ENCODE measurements at places on chromosomes 16 and 17.
A peak's percentile ranks its signal among the peaks of the same experiment; 100 is the strongest.

- DNase-seq, result no peak
Observed at GRCh38 chr16:67678354-67679023, 11.9 kb downstream of the C16orf86 start.

DNA sequence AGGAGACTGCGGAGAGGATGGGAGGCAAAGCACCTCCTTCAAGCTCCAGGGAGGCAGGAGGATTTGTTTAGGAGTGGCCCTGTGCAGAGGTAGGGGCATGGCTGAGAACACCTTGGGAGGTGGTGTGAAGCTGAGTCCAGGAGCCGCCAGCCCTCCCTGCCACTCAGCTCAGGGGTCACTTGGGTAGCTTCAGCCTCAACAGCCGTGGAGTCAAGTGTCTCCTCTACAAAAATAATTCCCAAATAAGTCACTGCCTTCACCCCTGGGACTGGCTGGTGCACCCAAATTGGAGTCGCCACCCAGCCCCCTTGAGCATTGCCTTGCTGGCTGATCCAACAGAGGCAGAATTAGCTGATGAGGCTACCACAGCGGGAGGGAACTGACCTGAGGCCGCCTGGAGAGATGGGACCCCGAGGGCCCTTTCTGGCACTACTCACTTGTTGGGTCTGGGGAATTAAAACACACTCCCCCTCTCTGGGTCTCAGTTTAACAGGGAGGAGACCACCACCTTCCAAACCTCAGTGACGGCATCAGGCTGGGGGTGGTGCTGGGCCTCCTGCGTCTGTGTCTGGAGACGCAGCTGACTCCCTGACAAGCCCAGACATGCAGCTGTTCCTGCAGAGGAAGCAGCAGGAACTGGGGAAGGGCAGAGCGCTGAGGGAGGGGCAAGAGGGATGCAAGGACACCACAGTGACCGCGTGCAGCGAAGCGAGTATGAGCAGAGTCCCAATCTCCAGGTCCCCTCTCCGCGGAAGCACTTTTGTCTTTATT lies 87.9 kb upstream of the TOB1 start:
- peak; percentile 80 for DNase-seq

- DNase-seq, result no peak
Observed at GRCh38 chr17:13523164-13523563, 78.6 kb downstream of the HS3ST3A1 start.

GRCh38 chr16:11060842-11061241 lies 116.5 kb downstream of the CLEC16A start:
- DNase-seq, result peak; percentile 25

DNA sequence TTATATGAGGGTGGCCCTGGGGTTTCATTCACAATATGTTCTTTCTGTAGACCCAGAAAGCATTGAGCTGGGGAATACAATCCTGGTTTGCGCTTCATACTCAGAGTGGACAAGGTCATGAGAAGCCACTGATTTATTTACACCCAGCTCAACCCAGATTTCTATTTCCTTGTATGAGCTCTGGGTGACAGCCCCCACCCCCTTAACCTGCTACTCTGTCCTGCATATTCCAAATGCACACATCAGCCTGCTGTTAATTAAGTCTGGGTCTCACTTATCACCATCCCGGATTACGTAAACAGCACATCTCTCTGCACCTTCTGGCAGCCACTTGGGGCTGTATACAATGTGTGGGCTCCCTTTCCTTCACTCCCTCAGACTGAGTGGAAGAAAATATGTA lies 102.4 kb downstream of the DNAH9 start:
- DNase-seq, result no peak

GRCh38 chr16:12170103-12171040 lies 193.8 kb downstream of the SNX29 start:
- no peak for DNase-seq

DNA sequence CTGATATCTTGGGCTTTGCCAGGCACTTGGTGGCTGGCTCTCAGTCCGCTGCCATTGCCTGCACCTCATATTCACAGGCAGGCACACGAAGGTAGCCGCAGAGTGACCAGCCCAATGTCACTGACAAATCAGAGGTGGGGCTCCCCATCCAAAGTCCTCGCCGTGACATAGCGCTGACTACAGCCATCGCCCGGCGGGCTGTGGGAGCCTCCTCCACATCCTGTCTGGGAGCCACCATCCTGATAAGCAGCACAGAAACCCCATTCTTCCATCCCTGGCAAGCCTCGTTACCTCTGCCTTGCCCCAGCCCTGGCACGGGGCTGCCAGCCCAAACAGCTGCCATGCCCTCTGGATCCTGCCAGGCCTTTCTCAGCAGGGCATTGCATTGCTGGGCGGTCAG lies 437.8 kb downstream of the SLC39A11 start:
- no peak for DNase-seq

GRCh38 chr17:31841850-31842194 lies 17.2 kb downstream of the COPRS start:
- no peak for DNase-seq

DNA sequence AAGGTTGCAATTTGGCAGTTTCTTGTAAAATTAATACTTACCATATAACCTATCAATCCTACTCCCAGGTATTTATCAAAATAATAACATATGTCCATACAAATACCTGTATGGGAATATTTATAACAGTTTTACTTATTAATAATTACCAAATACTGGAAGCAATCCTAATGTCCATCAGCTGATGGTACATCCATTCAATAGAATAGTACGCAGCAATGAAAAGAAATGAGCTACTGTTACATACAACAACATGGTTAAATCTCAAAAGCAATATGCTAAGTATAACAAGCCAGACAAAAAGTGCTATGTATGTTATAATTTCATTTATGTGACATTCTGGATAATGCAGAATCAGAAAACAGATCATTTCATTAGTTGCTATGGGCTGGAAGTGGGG lies 1.2 kb downstream of the HYDIN start:
- no peak for DNase-seq

DNA sequence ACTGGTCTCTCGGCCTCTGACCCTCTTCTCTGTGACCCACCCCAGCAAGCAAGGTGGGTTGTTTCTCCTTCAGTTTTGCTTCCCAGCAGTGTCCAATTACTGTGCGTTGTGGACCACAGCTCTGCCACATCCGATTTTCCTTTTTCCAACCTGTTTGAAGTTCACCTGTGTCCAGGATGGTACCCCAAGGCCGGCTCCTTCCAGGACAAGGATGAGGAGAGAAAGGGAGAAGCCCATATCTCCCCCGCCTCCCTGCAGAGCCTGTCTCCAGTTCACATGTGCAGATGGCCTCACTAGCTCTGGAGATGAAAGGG lies 13.5 kb downstream of the NMRAL1 start:
- DNase-seq, result no peak

DNA sequence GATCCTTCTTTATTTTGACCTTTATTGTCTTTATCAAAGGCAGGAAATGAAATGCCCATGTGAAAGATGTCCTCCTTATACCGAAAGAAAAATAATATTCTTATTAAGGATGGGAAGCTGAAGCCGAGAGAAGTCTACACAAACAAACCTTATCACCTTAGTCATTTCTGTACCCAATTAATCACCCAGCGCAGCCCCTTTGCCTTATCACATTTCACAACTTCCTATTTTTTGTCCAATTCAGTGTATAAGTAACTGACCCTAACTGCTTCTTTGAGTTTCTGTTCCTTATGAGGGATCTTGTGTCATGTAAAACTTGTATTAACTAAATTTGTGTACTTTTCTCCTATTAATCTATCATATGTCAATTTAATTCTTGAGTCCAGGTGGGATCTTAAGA lies 16.4 kb upstream of the CCL23 start:
- DNase-seq, result no peak

DNA sequence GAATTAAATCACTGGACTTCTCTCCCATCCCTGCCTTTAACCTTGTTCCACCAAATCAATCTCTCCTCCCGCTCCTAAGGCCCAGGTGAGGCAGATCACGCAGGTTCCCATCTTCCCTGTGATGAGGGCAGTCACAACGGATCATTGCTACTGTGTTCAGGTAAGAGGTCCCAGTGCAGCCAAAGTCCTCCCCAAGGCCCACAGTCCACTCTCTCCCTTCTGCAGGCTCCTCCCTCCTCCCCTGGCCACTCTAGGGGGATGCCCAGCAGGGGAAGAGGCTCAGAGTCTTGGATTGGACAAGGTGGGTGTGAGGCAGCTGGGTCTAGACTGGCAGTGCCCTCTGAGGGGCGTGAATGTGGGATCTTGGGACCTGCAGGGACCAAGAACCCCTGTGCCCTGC lies 2.6 kb upstream of the ADGRG3 start:
- DNase-seq, result no peak

GRCh38 chr17:37714897-37715296 lies 30.0 kb downstream of the HNF1B start:
- no peak for DNase-seq

DNA sequence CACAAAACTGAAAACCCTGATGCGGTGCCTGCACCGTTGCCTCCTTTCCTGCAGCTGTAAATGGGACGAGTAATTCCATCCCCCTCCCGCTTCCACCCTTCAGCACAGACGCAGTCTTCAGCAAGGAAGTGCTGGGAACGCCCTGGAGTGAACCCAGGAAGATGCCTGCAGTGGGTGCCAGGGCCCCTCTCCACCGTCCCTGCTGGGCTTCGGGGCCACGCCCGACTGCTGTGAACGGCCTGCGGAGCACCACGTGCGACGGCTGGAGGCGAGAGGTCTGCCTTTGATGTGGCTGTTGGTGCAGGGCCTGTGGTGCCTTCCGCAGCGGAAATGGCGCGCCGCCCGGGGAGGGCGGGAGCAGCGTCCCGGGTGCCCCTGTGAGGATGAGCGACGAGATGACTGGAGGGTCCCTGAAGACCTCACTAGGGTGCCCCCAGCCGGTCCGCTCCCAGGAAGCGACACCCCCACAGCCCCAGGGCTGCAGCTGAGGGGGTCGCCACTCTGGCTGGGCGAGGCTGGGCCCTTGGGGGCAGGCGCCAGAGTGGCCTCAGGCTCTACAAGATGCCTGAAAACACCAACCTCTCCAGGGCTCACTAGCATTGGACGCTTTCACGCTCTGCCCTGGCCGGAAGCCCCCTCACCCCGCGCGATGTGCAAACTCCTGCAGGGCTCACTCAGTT lies 749 bp upstream of the MC1R start:
- peak; percentile 89 for DNase-seq

DNA sequence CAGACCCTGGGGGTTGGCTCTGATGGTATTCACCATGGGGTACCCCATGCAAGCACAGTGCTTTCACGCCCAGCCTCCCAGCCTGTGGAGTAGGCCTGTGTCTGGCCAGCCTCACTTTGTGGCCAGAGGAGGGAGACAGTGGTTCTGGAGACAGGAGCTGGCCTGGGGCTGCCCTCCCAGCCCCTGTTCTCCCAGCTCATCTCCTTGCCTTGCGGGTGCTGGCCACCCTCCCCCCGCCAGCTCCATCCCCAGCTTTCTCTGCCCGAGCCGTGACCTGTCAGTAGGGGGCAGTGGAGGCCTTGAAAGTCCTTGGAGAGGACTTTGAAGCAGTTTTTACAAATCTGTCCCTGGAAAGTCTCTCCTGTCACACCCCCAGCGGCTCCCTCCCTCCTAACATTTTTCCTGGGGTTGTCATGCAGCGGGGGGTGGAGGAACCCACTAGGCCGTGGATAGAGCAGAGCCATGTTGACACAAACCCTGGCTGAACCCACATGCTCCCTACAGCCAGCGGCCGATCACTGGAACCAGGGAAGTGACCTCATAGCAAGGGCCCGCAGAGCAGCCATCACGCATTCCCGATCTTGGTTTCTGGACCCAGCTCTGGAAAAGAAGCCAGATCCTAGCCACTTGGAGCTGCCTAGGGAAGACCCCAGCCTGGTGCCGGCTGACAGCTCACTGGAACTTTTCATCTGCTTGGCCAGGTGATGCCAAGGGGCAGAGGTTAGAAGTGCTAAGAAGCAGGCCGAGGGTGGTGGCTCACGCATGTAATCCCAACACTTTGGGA lies 289.4 kb downstream of the SEC14L1 start:
- peak; percentile 91 for DNase-seq

DNA sequence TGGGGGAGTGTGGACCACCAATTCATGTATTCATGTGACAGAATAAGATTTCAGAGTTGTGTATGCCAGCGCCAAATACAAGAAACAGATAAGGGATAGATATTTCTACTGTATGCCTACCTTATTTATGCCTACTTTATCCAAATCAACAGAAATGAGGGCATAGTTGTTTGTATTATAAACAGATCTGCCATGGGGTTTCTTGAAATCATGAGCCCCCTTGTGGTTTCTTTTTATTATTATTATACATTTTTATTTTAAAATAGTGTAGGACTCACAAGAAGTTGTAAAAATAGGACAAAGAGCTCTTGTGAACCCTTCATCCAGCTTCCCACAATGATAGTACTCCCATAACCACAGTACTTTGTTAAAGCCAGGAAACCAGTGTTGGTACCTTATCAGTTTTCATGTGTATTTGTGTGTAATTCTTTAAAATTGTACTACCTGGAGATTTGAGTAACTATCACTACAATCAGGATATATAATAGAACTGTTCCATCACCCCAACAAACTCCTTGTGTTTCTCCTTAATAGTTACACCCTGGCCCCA lies 229.4 kb downstream of the CCDC182 start:
- no peak for DNase-seq

DNA sequence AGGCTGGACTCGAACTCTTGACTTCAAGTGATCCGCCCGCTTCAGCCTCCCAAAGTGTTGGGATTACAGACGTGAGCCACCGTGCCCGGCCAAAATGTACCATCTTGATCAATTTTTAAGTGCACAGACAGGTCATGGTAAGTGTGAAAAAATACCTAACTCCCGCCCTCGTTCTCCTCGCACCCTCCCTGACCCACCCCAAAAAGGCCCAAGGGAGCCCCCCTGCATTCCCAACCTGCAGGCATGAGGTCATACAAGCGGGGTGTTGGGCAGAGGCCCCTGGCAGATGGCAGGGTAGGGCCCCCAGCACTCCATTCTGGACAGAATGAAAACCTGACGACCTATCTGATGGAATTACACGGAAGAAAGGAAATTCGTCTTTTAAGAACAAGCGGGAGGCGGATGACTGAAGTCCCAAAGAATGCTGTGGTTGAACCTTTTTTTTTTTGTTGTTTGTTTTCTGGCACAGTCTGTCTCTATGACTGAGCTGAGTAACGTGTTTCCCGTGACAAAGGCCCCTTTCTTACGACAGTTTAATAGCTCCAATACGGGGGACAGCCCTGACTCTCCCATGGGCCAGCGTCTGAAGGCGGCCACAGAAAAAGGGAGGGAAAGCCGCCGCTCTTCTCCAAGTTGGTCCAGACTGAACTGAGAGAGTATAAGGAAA lies 376.4 kb downstream of the SLC39A11 start:
- DNase-seq, result no peak

DNA sequence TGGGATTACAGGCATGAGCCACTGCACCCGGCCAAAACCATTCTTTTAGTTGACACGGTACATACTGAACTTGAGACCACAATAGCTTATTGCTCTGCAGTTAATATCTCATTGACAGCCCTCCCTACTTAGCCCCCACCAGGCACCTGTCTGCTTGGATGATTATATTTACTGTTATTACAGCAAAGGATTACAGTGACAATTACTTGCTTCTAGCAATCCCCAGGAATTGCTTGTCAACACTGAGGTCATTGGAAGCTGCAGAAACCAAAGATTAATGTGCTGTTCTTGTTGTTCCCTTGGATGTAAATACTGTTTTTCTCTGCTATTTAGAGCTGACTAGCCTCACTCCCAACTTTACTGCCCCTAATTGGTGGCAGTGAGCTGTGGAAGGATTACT lies 211.2 kb downstream of the LGALS9B start:
- no peak for DNase-seq

Measured in upper lobe of right lung (tissue), 1 donor.